Activated gamma-delta T cell treated with anti-CD3 and anti-CD28 coated beads, Interleukin-2, amount 50 U/mL, for 16 hours (primary cell): ENCODE measurements at places on chromosomes 1 and 21.
A peak's percentile ranks its signal among the peaks of the same experiment; 100 is the strongest.

DNA sequence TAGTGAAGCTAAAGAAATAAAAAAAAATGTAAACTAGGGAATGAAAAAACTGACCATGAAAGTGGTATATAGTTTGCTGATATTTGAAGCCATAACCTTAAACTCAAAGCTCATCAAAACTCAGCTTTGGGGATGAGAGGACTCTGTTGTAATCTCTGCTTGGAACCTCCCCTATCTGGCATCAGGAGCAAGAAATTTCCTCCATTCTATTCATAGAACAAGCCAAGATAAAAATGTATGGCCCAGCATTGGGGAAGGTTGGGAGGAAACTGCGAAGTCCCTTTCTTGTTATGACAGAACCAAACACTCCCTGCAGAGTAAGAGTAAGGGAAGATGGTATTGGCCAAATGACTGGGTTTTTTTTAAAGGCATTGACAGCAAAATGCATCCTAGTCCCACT is 35.6 kb downstream of the MCOLN2 start:
- DNase-seq: no peak

- DNase-seq: no peak
Measured at GRCh38 chr1:60245324-60245723, 171.8 kb upstream of the C1orf87 start.

DNA sequence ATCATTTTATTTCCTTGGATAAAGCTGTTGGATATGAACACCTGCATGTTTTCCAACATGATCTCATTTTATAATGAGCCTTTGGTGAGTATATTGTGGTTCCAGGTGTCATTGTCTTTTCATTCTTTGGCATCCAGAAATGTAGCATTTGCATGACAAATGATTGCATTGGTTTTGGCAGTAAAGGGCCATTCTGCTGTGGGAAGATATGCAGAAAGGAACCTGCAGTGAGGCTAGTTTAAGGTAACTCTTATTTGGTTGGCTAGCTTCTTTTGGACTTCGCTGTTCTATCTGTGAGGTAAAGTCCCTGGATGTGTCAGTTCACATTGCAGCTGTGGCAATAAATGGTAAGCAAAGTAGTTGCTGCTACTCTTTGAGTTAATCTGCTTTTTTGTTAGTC is 343.0 kb downstream of the AMY1C start:
- DNase-seq: no peak

- no peak for DNase-seq
Measured at GRCh38 chr1:214505134-214505533, 46.3 kb downstream of the PTPN14 start.

GRCh38 chr1:84117868-84118267 is 26.2 kb upstream of the PRKACB start:
- DNase-seq: no peak

DNA sequence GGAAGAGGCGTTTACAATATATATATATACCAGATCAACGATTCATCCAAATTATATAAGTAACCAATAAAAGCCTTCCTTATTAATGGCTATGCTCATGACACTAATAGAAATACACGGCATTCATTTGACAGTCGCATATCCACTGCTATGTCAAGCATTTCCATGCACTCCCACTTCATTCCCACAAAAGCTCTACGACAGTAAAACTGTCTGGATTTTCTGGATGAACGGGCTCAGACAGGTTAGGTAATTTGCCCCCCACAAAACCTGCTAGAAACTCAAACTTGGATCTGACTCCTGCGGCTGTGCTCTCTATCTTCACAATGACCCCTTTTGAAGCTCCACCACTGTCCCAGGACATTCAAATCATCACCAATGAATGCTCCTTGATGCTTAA is 11.4 kb downstream of the DNAJC11 start:
- DNase-seq: no peak

GRCh38 chr1:26112407-26112775 is 767 bp downstream of the PDIK1L start:
- DNase-seq: no peak

DNA sequence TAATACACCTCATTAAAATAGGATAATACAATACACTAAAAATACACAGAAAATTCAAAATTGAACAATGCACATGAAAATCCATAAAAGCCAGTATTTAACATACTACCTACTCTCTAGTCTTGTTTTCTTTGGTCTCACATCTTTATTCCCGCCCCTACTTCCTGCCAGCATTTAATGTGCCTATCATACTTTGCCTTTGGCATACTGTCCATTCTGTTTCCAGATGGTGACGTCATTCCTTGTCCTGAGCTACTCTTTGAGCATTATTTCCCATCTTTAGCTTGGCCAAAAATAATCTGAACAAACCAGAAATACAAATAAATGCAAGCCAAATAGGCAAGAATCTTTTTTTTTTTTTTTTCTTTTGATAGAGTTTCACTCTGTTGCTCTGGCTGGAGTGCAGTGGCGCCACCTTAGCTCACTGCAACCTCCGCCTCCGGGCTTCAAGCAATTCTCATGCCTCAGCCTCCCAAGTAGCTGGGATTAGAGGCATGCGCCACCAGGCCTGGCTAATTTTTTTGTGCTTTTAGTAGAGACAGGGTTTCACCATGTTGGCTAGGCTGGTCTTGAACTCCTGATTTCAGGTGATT is 4.4 kb downstream of the HFM1 start:
- DNase-seq: no peak

GRCh38 chr1:241639623-241640148 is 483 bp downstream of the CHML start:
- DNase-seq: peak; percentile 10

- peak; percentile 18 for DNase-seq
Measured at GRCh38 chr1:94805912-94806311, 14.2 kb upstream of the SLC44A3 start.

DNA sequence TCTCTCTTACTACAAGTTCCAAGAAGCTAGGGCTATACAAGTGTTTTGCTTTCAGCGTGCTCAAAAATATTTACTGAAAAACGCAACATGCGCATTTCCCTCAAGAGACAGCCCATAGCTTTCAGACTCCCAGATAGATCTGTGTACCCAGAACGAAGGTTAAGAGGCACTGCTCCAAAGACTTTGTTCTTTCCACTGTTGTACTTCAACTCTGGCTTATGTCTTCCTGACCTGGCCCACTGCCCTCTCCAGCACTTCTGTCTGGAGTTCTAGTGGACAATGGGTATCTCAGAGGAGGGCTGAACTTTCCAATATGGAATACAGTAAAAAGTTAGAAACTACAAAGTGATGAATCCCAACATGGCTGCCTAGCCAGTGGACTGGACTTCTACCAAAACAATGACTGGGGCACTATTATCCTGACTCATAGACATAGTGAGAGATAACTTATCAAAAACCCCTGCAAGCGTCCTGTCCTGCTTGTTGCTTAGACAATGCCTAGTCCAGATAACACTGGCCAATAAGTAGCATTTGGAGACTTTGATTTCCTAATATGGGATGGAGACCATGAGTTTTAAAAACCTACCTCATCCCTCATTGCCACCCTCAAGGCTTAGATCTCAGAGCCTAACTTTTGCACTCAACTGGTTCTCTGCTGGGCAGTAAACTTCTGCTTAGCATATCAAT is 8.8 kb upstream of the ADAR start:
- DNase-seq: no peak

GRCh38 chr1:28358716-28359115 is 10.8 kb upstream of the PHACTR4 start:
- no peak for DNase-seq

GRCh38 chr1:207619871-207620542 is 24.9 kb upstream of the CR1L start:
- no peak for DNase-seq

DNA sequence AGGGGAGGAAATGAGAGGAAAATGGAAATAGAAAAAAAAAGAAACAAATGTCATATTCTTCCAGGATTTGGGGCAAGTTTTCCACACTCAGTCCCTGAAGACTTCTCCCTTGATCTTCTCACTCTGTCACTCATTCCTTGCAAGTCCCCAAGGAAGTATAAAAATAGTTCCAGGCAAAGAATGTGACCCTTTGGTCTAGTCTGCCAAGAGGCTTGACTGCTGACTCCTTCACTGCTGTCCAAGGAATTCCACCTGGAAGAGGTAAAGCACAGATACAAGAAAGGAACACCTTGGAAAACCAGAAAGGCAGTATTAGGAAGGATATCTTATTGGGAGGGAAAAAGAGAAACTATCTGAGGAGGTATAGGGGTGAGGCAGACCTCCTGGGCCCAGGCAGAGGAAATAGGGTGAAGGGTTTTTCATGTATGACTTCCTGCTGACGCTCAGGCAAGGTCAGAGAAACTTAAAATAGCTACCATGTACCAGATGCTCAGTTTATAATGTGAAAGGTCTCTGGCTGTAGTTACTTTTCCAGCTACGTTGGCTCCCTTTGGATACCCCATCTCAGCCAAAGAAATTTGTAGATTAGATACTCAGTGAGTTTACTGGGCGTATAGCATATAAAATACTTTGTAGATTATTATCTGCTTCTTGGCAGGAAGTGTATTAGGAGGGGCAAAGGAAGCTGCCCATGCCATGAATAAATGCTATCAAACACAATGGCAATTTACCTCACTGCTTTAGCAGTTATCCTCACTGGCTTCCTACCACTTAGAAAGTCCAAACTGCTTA is 2.0 kb upstream of the GJA5 start:
- no peak for DNase-seq

DNA sequence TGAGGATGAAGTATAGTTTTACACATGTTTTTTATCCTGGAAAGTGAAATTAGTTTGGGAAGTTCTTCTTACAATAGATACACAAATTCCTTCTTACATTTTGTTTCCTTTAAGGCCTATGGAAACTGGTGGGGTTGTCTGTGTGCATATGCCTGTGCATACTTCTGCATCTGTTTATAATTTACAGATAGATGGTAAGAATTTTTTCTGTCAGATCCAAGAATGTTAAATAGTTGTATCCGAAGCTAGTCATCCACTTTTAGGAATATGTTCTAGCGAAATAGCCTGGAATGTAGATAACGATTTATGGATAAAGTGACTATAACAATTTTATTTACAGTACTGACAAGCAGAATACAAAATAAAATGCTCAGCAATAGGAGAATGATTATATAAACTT is 194.1 kb downstream of the ROR1 start:
- DNase-seq: no peak

- no peak for DNase-seq
Measured at GRCh38 chr21:35216996-35217395, 167.9 kb upstream of the RUNX1 start.

DNA sequence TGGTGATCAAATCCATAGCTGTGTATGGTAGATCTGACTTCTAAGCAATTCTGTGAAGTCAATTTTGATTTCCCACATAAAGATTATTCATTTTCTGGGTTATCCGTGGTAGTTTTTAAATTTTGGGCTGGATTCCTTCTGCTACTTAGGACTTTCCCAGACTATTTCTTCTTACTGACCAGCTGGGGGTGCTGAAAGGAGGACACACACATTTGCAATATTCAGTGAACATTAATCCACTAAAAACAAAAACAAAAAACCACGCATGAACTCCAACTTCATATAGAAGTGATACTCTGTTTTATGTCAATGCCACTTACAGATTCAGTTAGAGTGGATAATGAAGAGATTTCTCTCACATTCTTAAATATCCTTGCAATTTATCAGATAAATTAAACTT is 105.4 kb downstream of the KCTD3 start:
- no peak for DNase-seq

- DNase-seq: no peak
Measured at GRCh38 chr1:3971981-3972380, 71.9 kb upstream of the C1orf174 start.

DNA sequence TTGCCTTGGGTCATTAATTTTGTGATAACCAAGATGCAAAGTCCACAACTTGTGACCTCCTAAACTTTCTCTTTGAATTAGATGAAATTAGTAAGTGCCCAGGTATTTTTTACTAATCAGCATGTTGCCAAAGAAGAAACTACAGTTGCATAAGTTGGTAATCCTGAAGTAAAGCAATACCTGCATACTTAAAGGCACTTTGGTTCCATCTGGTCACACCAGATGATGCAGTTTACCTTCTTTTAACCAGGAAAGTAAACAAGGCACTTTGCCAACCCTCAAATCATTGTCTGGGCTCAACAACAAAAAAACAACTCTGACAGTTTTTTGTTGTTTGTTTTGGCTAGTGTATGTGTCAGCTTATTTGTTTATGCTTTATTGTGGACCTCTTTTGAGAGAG is 55.5 kb upstream of the DYNLT5 start:
- no peak for DNase-seq

DNA sequence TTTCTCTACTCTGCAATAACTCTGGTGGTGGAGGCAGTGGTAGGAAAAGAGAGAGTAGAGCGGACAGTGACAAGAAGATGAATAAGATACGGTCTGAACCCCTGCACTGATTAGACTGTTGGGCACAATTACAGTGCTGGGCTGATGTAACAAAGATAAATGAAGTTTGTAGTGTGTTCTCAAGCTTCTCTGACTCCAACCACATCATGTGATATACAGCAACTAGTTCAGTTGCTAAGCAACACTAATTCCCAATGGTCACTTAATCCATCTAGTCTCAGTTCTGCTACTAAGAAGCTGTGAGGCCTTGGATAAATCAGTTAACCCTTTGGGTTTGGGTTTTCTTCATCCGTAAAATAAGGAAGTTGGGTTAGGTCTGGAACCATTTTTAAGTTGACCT is 17.3 kb downstream of the DDR2 start:
- no peak for DNase-seq

GRCh38 chr1:184162281-184162680 is 110.8 kb downstream of the TSEN15 start:
- no peak for DNase-seq

DNA sequence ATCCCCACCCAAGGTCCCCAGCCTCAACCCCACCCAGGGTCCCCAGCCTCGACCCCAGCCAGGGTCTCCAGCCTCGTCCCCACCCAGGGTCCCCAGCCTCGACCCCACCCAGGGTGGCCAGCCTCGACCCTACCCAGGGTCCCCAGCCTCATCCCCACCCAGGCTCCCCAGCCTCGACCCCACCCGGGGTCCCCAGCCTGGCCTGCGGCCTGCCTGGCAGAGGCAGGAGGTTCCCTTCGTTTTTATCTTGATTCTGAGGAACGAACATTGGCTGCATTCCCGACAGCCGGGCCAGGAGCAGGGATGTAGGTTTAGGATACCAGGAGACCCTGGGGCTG is 3.4 kb upstream of the PDE9A start:
- DNase-seq: no peak

DNA sequence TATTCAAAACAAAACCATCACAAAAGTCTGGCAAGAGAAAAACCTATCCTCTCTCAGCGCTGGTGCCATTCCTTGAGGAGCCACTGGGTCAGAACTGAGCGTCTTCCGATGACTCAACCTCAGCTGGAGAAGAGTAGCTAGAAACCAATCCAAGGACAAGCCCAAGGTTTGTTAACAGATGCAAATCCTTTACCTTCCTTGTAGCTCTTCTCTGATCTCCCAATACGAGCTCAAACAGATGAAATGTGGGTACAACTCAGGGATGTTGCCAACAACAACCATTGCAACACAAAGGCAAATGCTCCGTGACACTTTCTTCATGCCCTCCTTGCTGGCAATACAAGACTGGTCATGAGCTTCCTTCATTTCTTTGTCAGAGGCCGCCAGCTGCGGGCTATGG is 337.1 kb downstream of the SIPA1L2 start:
- no peak for DNase-seq

GRCh38 chr1:47617381-47618221 is 179.8 kb downstream of the FOXD2 start:
- no peak for DNase-seq
